NCI-H1092 (cell line): ENCODE measurements at places on chromosomes 2 and 18.
A peak's percentile ranks its signal among the peaks of the same experiment; 100 is the strongest.

GRCh38 chr2:168713325-168713724 lies 89.1 kb upstream of the NOSTRIN start:
- no peak for DNase-seq

DNA sequence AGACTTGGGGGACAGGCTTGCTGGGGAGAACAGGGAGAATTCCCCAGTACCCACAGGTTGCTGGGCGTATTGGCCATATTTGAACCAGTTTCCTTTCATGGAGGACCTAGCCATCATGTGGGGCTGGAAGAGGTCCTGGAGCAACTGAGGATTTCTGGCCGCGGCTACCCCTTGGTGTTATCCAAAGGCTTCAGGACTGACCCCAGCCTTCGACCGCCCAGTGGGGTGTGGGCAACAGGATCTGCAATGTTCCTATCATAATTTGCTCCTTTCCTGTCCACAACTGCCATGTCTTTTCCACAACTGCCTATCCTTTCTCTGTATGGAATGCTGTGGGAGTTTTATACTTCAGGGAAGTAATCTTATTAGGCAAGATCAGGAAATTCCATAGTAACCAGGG lies 1053.6 kb upstream of the SLC39A10 start:
- DNase-seq, result no peak

DNA sequence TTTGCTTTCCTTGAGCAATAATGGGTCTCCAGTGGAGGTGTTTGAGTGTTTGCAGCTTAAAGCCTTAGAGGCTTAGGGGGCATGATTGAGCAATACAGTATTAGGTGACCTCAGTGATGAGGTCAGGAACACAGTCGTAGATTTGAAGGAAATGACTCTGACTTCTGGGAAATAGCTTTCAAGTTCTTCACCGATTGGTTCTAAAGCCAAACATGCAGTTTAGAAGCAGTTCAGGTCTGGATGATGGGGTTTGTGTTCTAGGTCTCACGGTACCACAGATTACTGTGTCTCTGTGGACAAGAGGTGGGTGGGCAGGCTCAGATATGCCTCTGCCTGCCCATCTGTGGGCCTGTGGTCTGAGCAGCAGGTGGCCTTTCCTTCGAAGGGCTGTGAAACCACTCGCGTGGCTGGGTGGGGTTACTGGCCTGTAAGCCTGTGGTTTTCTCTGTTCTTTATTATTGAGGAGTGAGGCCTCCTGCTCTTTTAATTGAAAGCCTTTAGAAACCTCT lies 7.8 kb downstream of the MTHFD2 start:
- no peak for DNase-seq

DNA sequence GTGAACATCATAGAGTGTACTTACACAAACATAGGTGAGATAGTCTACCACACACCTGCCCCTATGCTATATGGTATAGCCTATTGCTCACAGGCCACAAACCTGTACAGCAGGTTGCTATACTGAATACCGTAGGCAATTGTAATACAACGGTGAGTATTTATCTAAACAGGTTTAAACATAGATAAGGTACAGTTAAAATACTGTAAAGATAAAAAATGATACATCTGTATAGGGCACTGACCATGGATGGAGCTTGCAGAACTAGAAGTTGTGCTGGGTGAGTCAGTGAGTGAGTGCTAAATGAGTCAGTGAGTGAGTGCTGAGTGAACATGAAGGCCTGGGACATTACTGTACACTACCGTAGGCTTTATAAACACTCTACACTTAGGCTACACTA lies 267.0 kb upstream of the HS6ST1 start:
- DNase-seq, result no peak

DNA sequence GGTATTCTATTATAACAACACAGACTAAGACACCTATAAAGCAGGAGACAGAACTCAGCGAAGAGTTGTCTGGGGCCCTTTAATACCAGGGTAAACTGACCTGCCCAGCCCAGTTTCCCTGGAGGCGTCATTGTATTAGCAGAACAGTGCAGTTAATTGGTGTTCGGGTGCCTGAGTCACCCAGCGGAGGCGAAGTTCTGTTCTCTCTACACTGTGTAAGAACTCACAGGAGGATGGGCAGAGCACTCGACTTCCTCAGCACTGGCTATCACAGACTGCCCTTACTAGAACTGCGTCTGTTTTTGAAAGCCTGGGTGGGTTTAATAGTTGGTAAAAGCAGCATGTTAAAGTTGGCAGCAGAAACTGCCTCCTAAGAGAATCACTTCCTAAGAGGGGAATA lies 106.5 kb upstream of the ATP8B1 start:
- no peak for DNase-seq

DNA sequence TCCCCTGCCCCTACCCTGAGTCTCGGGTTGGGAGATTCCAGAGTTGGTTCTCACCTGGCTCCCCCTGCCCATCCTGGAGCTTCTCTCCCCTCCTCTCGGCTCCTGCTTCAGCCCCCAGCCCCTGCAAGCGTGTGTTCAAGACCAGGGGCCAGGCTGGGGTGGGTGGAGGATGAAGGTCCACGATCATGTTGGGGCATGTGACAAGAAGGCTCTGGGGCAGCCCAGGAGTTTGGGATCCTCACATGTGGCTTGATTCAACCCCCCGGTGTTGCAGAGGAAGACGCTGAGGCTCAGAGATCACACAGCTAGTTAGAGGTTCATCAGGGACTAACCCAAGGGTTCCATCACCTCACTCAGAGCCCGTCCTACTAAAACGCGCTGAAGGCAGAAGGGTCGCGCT lies 14.2 kb upstream of the TUBB6 start:
- no peak for DNase-seq

- no peak for DNase-seq
Observed at GRCh38 chr18:75076286-75076685, 132.7 kb downstream of the PTGR3 start.

GRCh38 chr2:163736433-163737189 lies 803 bp upstream of the FIGN start:
- DNase-seq, result peak; percentile 9

GRCh38 chr2:160574468-160575140 lies 81.0 kb upstream of the RBMS1 start:
- no peak for DNase-seq

- no peak for DNase-seq
Observed at GRCh38 chr2:136858656-136859055, 93.3 kb downstream of the THSD7B start.

GRCh38 chr2:216498070-216498378 lies 620 bp upstream of the RPL37A start:
- DNase-seq, result no peak

GRCh38 chr2:172806493-172806892 lies 70.8 kb downstream of the RAPGEF4 start:
- no peak for DNase-seq

- DNase-seq, result no peak
Observed at GRCh38 chr2:191230174-191230573, 15.0 kb upstream of the MYO1B start.
